HEK293T (cell line): ENCODE measurements at places on chromosomes 7 and 10.

- no peak for DNase-seq
These were observed 39.7 kb upstream of the MTPN start for GRCh38 chr7:136016649-136017395.

- no peak for DNase-seq
These were observed 61.5 kb downstream of the NKX6-2 start for GRCh38 chr10:132724446-132724845.

- no peak for DNase-seq
These were observed 65.3 kb upstream of the AQP1 start for GRCh38 chr7:30846378-30846777.

- no peak for DNase-seq
These were observed 11.9 kb downstream of the PDGFA start for GRCh38 chr7:507623-508300.

DNA sequence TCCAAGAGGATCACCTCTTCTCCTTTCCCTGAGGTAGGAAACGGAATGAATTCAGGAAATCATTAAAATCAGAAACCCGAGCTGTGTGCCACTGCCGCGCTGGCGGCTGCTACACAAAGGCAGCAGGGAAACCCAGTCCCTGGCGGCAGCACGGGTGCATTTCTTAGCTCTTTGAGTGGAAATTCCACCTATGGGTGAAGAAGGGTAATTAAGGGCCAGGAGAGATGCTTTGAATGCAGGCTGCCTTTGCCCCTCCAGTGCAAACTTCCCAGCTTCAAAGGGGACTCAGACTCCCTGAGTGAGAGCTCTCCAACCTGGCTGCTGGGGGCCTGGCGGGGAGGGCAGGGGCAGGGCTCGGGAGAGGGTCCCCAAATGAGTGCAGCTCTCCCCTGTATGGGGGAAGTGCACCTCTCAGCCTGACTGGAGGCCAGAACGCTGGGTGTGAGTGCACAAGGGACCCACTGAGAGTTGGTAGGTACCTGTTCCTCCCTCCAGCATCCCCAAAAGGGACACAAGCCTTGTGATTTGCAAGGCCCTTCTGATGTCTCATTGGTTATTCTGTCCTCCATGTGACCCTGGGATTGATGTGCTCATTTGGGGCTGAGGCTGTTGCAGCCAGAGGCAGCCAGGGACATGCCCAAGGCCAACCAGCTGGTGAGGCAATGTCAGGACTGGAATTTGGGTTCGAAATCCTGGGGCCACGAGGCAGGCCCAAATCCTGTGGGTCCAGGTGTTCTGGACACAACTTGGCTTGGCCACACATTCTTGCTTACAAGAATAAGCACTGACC is 16.3 kb upstream of the ZMIZ1 start:
- peak; percentile 46 for DNase-seq

- no peak for DNase-seq
These were observed 1.3 kb downstream of the CHST12 start for GRCh38 chr7:2404714-2405119.

GRCh38 chr10:31762316-31762715 is 166.3 kb downstream of the ARHGAP12 start:
- no peak for DNase-seq
